ENCODE measurements at places on chromosomes 7 and 10. TPM values are rescaled to one million over a fixed set of nuclear protein-coding genes. Genes with fewer than 3 reads are reported as not detected.

GRCh38 chr7:82021713-82022112 lies 251.9 kb upstream of the HGF start:
- DNase-seq, result no peak
- H3K27me3 ChIP-seq, result no peaks in the 10 kb centered on the region
- H3K27ac ChIP-seq, result no peak overlapping the region
- no peaks in the 10 kb centered on the region for H3K36me3 ChIP-seq
- H3K4me1 ChIP-seq, result peaks cover 2% of the 10 kb centered on the region

DNA sequence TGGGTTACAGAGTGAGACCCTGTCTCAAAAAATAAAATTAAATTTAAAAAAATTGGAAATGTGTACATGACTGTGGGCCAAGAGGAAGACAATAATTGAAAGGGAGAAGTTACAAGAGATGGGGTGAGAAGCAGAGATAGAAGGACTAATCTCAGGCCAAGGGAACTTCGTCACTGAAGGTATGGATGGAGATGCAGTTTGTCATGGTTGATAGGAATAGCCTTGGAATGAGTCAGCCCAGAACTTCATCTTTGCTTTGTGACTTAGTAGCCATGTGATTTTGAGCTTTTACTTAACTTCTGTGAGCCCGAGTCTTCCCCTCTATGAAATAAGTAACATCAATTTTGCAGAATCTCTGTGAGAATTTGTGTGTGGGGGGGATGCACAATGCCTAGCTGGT lies 6.5 kb upstream of the PODXL start:
- H3K27ac ChIP-seq, result no peak overlapping the region
- H3K27me3 ChIP-seq, result peaks cover 10% of the 10 kb centered on the region
- H3K36me3 ChIP-seq, result no peaks in the 10 kb centered on the region
- H3K4me1 ChIP-seq, result no peaks in the 10 kb centered on the region
- no peak overlapping the region for H3K4me3 ChIP-seq

DNA sequence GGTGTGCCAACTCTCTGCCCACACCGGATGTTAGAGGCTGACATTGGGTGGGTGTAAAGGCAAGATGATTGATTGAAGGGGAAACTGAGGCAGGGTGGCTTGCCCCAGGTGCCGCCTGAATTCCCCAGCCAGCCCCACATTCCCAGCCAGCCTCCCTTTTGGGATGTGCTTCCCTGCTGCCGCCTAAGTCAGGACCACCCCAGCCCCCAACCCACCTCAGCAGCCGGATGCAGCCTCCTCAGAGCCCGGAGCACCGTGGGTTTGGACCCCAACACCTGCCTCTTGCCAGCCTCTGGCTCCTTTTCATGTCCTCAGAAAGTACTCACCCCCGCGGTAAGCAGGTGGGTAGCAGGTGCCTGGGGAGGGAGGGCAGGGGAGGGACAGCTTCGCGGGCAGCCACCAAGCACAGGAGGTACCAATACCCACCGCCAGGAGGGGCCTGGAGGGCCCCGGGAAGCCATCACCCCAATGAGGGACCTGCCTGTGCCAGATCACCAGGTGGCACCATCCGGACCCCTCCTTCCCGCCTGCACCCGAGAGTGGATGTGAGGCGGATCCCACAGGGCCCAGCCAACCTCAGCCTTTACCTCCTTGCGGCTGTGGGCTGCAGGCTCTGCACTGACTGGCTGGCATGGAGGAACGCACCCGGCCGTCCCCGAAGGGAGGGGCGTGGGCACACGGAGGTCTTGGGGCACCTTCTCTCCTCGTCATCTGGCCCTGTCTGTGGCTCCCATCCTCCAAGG lies 60.5 kb downstream of the PWWP2B start:
- H3K4me1 ChIP-seq, result no peaks in the 10 kb centered on the region

DNA sequence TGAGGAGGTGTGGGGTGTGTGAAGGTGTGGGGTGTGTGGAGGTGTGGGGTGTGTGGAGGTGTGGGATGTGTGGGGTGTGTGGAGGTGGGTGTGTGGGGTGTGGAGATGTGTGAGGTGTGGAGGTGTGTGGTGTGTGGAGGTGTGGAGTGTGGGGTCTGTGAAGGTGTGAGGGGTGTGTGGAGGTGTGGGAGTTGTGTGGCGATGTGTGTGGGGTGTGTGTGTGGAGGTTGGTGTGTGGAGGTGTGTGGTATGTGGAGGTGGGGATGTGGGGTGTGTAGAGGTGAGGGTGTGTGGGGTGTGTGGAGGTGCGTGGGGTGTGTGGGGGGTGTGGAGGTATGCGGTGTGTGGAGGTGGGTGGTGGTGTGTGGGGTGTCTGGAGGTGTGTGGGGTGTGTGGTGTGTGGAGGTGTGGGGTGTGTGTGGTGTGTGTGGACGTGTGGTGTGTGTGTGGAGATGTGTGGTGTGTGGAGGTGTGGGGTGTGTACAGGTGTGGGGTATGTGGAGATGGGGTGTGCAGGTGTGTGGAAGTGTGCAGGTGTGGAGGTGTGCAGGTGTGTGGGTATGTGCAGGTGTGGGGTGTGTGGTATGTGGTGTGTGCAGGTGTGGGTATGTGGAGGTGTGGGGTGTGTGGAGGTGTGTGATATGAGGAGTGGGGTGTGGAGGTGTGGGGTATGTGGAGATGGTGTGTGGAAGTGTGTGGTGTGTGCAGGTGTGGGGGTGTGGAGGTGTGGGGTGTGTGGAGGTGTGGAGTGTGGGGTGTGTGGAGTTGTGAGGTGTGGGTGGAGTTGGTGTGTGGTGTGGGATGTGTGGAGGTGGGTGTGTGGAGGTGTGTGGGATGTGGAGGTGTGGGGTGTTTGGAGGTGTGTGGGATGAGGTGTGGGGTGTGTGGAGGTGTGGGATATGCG lies 34.5 kb downstream of the SPDYE17 start:
- H3K27ac ChIP-seq, result no peak overlapping the region
- DNase-seq, result no peak
- no peaks in the 10 kb centered on the region for H3K36me3 ChIP-seq
- no peak overlapping the region for H3K4me3 ChIP-seq

DNA sequence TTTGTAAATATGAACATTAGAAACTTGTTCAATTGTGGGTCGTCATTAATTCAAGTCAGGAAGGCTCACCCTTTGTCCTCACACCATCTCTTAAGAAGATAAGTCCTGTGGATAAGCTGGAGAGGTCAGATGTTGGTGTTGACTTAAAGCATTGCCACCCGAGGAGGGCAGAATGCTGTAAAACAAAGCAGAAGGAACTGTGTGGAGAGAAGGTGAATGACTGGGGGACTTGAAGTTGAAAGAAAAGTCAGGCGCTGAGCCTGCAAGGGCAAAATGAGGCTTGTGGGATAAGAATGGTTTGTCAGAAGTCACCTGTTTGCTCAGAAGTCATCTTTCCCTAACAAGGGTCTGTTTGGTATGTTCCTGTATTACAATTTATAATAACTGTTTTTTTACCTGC lies 9.1 kb downstream of the RPA3 start:
- no peak overlapping the region for H3K27ac ChIP-seq
- no peaks in the 10 kb centered on the region for H3K27me3 ChIP-seq
- no peaks in the 10 kb centered on the region for H3K4me1 ChIP-seq
- no peak for DNase-seq

GRCh38 chr10:86041116-86041515 lies 325.5 kb downstream of the GRID1 start:
- H3K4me3 ChIP-seq, result no peak overlapping the region
- H3K27ac ChIP-seq, result no peak overlapping the region
- no peaks in the 10 kb centered on the region for H3K27me3 ChIP-seq
- no peaks in the 10 kb centered on the region for H3K36me3 ChIP-seq
- no peaks in the 10 kb centered on the region for H3K4me1 ChIP-seq

GRCh38 chr7:39517240-39517639 lies 49.0 kb upstream of the YAE1 start:
- no peaks in the 10 kb centered on the region for H3K36me3 ChIP-seq
- H3K4me1 ChIP-seq, result no peaks in the 10 kb centered on the region
- DNase-seq, result no peak
- H3K27ac ChIP-seq, result no peak overlapping the region
- H3K4me3 ChIP-seq, result no peak overlapping the region
- H3K27me3 ChIP-seq, result no peaks in the 10 kb centered on the region

- no peaks in the 10 kb centered on the region for H3K27me3 ChIP-seq
- H3K4me1 ChIP-seq, result no peaks in the 10 kb centered on the region
- DNase-seq, result no peak
- no peak overlapping the region for H3K4me3 ChIP-seq
- H3K36me3 ChIP-seq, result no peaks in the 10 kb centered on the region
These were observed 197.9 kb upstream of the BMPER start for GRCh38 chr7:33707427-33707826.

- no peaks in the 10 kb centered on the region for H3K4me1 ChIP-seq
- no peaks in the 10 kb centered on the region for H3K36me3 ChIP-seq
- peak overlapping the region; percentile 98 for H3K4me3 ChIP-seq
These were observed 1.4 kb downstream of the FAM149B1 start for GRCh38 chr10:73169320-73169719.

DNA sequence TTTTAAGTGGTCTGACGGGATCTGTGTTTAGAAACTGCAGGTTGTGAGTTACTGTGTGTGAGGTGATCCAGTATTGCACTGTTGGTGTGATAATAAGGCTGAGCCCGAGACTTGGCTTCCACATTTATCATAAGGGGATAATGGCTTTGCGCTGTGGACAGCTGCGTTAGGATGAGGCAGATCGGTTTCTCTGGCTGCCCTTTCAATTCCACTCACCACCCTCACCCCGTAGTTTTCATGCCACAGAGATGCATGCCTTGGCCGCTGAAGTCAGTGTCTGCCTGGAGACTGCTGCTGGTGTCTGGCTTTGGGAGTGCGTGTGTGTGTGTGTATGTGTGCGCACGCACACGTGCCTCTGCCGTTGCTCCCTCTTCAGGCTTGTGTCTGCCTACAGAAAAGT lies 273.0 kb downstream of the CCDC3 start:
- no peak overlapping the region for H3K27ac ChIP-seq
- no peaks in the 10 kb centered on the region for H3K4me1 ChIP-seq
- H3K27me3 ChIP-seq, result no peaks in the 10 kb centered on the region
- no peak for DNase-seq

- H3K27ac ChIP-seq, result peak overlapping the region; percentile 42
- no peaks in the 10 kb centered on the region for H3K27me3 ChIP-seq
- no peak overlapping the region for H3K4me3 ChIP-seq
- H3K4me1 ChIP-seq, result peaks cover 22% of the 10 kb centered on the region
- peak; percentile 78 for DNase-seq
These were observed 23.8 kb downstream of the CYTH3 start for GRCh38 chr7:6248581-6248980.

DNA sequence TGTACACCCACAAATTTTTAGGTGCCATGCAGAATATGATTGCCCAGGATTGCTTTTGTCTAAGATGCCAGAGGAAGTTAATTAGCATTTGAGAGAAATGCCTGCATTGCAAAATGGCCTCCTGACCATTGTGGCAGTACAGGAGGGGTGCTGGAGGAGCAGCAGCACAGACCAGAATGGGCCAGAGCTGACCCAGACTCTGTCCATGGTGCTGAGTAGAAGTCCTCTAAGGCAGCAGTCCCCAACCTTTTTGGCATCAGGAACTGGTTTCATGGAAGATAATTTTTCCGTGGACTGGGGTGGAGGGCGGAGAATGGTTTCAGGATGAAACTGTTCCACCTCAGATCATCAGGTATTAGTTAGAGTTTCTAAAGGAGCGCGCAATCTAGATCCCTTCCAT lies 217.8 kb upstream of the AGK start:
- H3K27me3 ChIP-seq, result no peaks in the 10 kb centered on the region
- no peak for DNase-seq
- no peak overlapping the region for H3K4me3 ChIP-seq
- no peaks in the 10 kb centered on the region for H3K4me1 ChIP-seq
- no peaks in the 10 kb centered on the region for H3K36me3 ChIP-seq

The MUC12 gene
- 0.51 TPM for total RNA-seq

The GPR141 gene
- under 0.01 TPM for total RNA-seq

The FAM25G gene
- total RNA-seq, result not detected

The TMEM273 gene
- total RNA-seq, result not detected

The COL28A1 gene
- under 0.01 TPM for total RNA-seq

The NANOS1 gene
- total RNA-seq, result 1.2 TPM
